ENCODE measurements at places on chromosomes 12 and 14. TPM values are rescaled to one million over a fixed set of nuclear protein-coding genes. Genes with fewer than 3 reads are reported as not detected.

GRCh38 chr12:14431975-14432374 is 66.5 kb downstream of the ATF7IP start:
- DNase-seq: no peak

DNA sequence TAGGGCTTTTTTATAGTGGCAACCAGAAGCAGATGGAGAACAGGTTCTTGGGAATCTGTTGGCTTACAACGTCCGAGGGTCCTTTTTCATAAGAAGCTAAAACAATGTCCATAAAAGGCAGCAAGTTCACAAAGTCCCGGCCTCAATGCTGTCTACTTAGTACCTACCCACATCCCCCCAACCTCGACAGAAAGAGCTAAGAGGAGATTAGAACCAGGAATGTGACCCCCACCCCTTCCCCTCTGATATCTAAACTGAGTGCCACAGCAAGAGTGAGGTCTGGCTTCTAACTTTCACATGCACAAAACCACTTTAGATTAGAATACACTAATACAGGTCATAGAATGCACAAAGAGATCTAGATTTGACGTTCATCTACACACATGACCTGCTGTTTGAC is 4.5 kb downstream of the DPF3 start:
- DNase-seq: no peak

GRCh38 chr14:74848768-74849167 is 27.2 kb downstream of the PROX2 start:
- no peak for DNase-seq

GRCh38 chr12:124469193-124469888 is 98.1 kb downstream of the NCOR2 start:
- no peak for DNase-seq

DNA sequence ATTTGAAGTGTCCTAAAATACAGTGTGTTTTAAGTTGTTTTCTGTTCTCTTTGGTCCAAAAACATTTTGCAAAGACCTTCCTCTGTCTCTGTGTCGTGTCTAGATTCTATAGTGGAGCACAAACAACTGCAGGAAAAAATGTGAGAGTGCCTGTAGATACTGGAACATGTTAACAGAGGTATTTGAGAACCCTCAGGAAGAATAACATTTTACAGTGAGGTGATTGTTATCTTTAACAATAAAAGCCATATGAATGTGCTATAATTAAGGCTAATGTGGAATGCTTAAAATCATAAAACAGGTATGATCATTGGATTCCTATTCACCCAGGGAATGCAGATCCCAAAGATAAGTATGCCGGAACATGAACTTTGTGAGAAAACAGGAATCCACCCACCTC is 98.0 kb downstream of the SAMD4A start:
- DNase-seq: no peak

GRCh38 chr12:92955997-92956663 is 27.0 kb upstream of the EEA1 start:
- no peak for DNase-seq

DNA sequence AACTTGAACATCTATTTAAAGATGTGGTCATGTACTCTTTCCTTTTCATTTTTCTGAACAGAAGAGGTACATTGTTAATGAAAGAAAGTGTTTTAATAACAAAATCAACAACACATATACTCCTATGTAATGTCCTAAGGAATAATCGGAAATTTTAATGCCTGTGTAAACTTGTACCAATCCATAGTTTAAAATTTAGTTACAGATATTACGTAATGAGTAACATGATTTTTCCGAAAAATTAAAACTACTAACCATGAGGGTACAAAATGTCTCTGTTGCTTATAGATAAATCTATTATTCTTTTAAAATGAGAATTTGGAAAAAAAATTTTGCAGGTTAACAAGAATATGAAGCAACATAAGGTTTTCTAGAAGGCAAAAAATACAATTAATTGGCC is 220.1 kb downstream of the BCAT1 start:
- DNase-seq: no peak

DNA sequence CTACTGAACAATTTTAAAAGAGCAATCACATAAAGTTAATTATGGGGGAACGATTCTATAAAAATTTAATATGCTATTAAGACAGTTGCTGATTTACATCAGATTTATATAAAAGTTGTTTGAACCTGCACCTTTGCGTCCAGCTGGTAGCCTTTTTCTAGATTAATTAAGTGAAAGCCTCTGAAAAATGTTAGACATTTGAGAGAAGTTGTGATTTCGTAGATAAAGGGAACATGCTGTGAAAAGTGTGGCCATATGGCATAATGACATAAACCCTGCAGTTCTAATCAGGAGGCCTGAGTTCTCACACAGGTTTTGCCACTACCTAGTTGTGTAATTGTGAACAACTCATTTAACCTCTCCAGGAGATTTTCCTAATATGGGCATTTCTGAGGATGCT is 187.2 kb downstream of the TMTC2 start:
- DNase-seq: no peak

DNA sequence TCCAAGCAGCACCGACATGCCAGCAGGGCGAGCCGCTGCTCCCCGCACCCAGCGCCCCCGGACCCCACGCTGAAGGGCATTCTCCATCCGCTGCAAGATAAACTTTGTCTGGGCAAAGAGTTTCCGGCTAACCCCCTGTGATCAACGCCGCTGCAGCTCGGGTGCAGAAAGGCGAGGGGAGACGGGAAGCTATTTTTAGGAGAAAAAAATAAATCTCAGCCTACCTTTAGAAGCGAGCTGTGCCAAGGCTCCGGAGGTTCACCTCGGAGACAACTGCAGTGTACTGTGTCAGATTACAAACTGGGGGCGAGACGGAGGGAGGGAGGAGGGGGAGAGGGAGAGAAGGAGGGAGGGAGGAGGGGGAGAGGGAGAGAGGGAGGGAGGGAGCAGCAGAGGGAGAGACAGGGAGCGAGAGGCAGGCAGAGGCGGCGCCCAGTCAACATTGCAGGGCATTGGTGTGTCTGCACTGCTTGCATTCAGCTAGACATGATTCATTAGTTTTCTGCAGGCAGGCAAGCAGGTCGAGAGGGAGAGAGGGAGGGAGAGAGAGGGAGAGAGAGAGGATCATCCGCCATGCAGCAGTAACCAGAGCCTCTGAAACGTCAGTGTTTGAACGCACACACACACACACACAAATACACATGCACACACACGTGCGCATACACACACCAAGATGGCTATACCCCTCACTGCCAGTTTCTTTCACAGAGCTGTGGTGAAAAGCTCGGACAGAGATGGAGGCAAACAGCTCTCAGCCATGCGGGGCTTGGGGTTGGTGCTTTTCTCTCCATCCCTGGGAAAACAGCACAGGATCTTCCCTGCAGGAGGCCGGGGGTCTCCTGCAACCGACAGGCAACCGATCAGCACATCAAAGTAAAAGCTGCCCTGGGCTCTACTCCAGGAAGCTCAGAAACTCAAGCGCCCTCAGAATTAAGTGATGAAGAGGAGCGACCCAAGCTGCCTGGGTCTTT is at the start of gene RIMBP2:
Gene RIMBP2 (minus strand): TSS at position 302 of the 971 bp plus-strand sequence. CDS start 237,286 bp downstream, outside the sequence.
- DNase-seq: no peak

- DNase-seq: no peak
Observed at GRCh38 chr12:54368025-54368708, 3.9 kb upstream of the GPR84 start.

DNA sequence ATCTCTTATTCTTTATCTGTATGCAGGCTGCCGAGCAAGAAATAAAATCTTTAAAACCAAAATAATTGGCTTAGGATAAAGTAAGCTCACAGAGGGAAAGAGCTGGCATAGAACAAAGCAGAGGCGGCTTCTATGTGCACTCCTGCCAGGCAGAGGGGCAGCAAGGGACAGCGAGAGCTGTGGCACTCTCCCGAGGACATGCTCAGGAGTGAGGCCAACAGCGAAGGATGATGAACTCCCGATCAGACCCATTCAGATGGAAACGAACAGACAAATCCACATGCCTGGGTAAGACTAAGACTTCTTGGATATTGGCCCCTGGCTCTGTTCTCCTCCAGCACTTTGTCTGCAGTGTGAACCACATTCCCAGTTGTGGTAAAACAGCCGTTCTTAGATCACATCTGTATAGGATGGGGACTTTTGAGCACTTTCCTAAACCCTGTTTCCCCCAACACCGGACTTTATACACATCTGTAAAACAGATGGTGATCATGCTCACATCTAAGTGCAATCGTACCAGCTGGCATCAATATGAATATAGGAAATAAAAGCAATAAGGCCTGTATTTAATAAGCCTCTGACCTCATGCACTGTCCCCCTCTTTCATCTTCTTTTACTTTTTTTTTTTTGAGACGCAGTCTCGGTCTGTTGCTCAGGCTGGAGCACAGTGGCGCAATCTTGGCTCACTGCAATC is 134.1 kb downstream of the PPM1H start:
- no peak for DNase-seq

DNA sequence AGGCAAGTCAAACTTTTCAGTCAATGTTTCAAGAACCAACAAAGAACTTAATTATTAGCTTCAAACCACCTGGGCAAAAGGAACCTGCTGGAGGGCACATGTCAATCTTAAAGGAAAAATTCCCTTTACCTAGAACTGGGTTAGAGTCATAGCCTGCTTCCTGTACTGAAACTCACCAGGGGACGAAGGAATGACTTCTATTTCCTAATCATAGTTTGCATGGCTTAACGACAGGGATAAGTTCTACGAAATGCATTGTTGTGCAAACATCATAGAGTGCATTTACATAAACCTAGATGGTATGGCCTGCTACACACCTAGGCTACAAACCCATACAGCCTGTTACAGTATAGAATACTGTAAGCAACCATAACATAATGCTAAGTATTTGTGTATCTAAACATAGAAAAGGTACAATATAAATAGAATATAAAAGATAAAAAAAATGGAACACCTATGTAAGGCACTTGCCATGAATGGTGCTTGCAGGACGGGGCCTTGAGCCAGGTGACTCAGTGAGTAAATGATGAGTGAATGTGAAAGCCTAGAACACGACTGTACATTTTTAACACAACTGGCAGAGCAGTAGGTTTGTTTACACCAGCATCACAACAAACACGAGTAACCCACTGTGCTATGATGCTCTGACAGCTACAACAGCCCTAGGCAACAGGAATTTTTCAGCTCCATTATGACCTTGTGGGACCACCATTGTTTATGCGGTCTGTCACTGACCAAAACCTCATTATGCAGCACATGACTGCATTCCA is 234.9 kb upstream of the CAND1 start:
- DNase-seq: no peak

- DNase-seq: no peak
Observed at GRCh38 chr14:27063959-27064358, 466.1 kb upstream of the NOVA1 start.

DNA sequence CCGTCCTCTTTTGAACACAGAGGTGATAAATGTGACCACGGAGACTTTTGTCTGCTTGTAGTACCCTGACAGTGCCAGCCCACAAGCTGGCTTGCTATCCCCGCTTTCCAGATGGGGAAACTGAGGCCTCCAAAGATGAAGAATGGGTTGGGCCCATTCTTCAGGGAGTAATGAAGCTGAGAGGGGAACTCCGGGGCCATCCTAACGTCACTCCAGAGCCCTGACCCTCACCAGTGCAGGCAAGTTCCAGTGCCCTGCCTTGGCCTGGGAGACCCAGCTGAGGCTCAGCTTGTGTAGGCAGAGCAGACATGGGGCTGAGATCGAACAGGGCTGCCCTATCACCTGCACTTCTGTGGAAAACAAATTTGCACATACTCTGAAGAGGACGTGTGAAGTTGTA is 277.1 kb downstream of the DPF3 start:
- DNase-seq: no peak

DNA sequence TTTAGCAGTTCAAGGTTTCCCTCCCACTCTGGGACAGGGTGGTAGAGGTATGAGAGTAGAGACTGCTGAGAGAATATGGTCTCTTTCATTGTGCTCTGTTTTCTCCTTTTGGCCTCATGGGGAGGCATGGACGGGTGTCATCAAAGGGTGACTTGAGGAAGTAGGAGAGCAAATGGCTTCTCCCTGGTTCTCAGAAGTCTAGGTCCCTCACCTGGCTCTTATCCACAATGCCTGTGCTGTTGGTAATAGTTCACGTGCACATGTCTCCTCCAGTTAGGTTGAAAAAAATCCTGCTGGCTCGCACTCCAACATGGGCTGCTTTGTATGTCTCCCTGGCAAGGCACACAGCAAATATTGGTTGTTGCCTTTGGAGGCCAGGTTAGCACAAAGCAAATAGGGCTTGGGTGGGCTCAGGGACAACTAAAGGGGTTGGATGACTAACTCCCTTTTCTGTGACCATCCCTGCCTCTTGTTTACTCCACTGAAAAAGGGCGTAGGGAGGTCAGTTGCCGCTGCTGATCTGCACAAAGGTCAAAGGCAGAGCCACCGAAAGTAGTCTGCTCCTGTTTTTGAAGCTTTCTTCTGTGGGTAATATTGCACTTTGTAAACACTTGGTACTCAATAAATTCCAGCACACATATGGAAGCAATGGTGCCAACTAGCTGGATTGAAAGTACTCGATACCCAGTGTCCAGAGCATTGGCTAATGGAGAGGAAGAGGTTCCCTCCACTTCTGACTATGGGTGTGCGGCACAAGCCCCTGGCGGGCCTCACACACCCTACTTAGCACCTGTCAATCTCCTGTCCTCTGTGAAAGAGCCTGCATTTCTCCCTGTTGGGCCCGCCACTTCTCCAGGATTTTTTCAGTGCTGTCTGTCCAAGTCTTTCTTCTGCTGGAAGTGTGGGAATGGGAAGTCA is 121.8 kb downstream of the SLC38A6 start:
- no peak for DNase-seq

- DNase-seq: no peak
Observed at GRCh38 chr14:89479802-89480201, 62.8 kb upstream of the FOXN3 start.

DNA sequence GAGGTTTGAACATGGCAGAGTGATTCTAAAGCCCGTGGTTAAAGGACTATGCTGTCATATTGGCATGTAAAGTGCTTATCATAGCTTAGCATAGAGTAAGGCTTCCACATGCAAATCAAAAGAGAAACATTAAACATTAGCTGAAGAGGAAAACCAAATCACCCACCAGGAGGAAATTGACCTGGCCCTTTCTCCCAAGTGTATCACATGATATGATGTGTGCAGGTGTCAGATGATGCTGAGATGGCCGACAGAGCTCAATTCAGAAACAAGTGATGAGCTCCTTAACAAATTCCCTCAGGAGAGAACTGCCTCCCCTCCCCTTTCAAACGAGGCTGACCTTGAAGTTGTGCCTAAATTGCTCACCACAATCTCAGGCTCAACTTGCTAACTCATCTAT is 217.1 kb upstream of the BTG1 start:
- no peak for DNase-seq

GRCh38 chr12:96047229-96048211 is 12.1 kb upstream of the LTA4H start:
- DNase-seq: peak; percentile 81

DNA sequence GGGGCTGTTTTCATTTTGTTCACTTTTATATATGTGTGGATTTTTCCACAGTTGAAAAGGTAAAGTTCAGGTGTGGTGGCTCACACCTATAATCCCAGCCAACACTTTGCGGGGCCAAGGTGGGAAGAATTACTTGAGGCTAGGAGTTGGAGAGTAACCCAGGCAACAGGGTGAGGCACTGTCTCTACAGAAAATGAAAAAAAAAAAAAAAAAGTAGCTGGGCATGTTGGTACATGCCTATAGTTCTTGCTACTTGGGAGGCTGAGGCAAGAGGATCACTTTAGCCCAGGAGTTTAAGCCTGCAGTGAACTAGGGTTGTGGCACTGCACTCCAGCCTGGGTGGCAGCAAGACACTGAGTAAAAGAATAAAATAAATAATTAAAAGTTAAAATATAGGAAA is 326.5 kb downstream of the NAV3 start:
- no peak for DNase-seq

The ENDOU gene
- not detected for total RNA-seq

The KLRC2 gene
- total RNA-seq: 3.1 TPM

The AKAP5 gene
- 3.1 TPM for total RNA-seq

The HHIPL1 gene
- total RNA-seq: 1.0 TPM

The CCDC197 gene
- total RNA-seq: not detected

The CLEC6A gene
- total RNA-seq: 0.98 TPM

The AKAP3 gene
- total RNA-seq: not detected

The SELPLG gene
- total RNA-seq: 25.2 TPM

The PAPLN gene
- total RNA-seq: 13.4 TPM

The TAS2R30 gene
- 20.2 TPM for total RNA-seq
